ENCODE measurements at places on chromosomes 2 and 18.

- DNase-seq: no peak
Measured at GRCh38 chr2:17043173-17043572, 377.5 kb upstream of the CYRIA start.

GRCh38 chr2:137938204-137938603 is 26.1 kb upstream of the HNMT start:
- DNase-seq: no peak

- DNase-seq: no peak
Measured at GRCh38 chr2:160220026-160220425, 20.0 kb upstream of the ITGB6 start.

- no peak for DNase-seq
Measured at GRCh38 chr2:174663550-174663949, 65.9 kb upstream of the WIPF1 start.

DNA sequence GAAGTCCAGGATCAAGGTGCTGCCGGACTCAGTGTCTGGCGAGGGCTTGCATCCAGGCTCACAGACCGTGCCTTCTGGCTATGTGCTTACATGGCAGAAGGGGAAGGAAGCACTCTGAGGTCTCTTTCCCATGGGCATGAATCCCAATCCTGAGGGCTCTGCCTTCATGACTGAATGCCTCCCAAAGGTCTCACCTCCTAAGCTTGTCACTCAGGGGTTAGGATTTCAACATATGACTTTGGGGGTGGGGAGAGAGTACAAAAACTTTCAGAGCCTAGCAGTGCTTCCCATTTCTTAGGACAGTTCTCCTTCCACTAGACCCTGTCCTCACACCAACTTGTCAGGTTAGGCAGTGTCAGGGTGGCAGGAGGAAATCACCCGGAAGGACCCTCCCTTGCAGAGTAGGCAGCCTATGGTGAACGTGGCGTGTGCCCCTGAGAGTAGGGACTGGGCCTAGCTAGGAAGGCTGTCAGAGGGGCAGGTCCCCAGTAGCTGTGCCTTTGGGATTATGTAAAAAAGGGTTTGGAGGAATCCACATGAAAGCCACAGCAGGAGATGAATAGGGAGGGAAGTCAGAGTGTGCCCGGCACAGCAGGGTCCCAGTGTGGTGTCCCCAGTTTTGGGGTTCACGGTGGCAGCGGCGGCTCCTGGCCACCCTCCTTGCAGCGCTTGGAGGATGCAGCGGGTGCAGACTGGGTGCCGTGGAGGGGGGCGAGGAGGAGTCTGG is 233.3 kb downstream of the LDLRAD4 start:
- no peak for DNase-seq

GRCh38 chr2:167626301-167626700 is 621.1 kb downstream of the STK39 start:
- no peak for DNase-seq

DNA sequence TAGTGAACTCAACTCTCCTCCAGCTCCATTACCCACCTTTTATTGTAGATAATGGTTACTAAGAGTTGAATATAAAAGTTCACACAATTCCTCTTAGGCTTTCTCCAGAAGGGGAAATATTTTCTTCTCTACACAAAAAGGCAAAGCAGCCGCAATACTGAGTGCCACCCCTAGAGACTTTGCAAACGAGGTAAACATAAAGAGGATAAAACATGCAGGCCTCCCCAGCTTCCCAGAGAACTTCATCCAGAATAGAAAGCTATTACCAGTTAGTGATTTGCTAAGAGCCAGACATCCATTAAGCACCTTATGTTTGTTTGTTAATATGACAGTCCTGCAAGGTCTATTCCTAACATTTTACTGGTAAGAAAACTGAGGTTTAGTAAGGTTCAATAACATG is 17.4 kb downstream of the ZNF521 start:
- DNase-seq: no peak

GRCh38 chr2:9618410-9618809 is 12.4 kb downstream of the YWHAQ start:
- DNase-seq: peak; percentile 52

- DNase-seq: no peak
Measured at GRCh38 chr2:43636621-43637020, 439 bp upstream of the PLEKHH2 start.

DNA sequence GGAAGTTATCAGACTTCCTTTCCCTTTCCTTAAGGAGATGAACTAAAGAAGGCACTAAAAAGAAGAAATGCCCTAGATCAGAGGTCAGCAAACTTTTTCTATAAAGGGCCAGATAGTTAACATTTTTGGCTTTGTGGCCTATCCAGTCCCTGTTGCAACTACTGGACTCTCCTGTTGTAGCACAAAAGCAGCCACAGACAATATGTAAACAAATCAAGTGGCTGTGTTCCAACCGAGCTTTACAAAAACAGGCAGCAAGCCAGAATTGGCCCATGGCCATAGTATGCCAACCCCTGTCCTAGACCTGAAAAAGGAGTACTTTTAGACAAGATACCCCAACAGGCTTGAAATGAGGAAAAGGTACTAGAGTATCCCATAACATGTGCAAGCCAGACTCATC is 10.9 kb downstream of the NHEJ1 start:
- no peak for DNase-seq

- DNase-seq: no peak
Measured at GRCh38 chr18:26772691-26773090, 92.8 kb downstream of the AQP4 start.

GRCh38 chr2:42928161-42928691 is 135.8 kb upstream of the HAAO start:
- DNase-seq: no peak

DNA sequence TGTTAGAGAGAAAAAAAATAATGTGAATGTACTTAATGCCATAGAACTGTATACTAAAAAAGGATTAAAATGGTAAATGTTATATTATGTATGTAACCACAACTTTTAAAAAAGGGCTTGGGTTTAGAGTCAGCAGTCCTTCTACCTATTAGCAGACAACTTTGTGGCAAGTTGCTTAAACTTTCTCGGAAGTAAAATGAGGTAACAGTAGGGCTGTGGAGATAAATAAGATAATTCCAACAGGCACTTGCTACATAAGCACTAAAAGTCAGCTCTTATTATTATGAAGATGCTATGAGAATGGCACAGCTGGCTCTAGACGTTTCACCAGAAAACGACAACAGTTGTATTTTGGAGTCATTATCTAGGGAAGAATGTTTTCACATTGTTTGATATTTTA is 31.3 kb downstream of the AAK1 start:
- no peak for DNase-seq

- no peak for DNase-seq
Measured at GRCh38 chr2:513981-514706, 163.1 kb downstream of the TMEM18 start.

DNA sequence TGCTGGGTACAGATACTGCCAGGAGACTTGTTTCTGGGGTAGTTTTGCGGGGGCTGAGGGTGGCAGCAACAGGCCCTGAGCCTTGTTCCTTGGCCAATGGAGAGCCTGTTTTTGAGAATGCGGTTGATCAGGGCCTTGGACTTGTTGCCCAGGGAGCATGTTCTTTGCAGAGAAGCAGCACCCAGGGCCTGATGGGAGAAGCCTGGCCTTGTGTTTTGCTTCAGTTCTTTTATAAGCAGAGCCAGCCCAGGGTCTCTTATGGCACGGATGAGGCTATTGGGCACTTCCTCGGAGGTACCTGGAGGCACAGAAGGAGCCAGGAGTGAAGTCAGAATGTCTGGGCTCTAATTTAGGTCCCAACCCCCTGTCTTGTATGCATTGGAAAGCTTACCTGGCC is 85.1 kb upstream of the MCFD2 start:
- DNase-seq: no peak

GRCh38 chr18:22469926-22470247 is 52.2 kb upstream of the CTAGE1 start:
- no peak for DNase-seq

- DNase-seq: no peak
Measured at GRCh38 chr2:70047451-70047850, 39.8 kb upstream of the PCBP1 start.

All from activated CD4-positive, alpha-beta memory T cell treated with anti-CD3 and anti-CD28 coated beads, Interleukin-2, amount 10 ng/mL, durations not matched to agents 7 days and 5 days (primary cell).